K562 (cell line): ENCODE measurements at places on chromosomes 11 and 22. TPM values are rescaled to one million over a fixed set of nuclear protein-coding genes. Genes with fewer than 3 reads are reported as not detected.

GRCh38 chr11:35326266-35326879, 93.0 kb downstream of the SLC1A2 start:
- no peak for DNase-seq

GRCh38 chr11:38582151-38582550, 1984.1 kb upstream of the RAG2 start:
- DNase-seq = no peak

DNA sequence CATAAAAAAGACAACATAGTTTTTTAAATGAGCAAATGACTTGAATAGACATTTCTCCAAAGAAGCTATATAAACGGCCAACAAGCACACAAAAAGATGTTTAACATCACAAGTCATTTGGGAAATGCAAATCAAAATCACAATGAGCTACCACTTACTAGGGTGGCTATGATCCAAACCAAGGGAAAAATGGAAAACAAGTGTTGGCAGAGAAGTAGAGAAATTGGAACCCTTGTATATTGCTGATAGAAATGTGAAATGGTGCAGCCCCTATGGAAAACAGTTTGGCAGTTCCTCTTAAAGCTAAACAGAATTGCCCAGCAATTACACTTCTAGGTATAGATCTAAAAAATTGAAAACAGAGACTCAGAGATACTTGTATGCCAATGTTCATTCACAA, 29.0 kb downstream of the PAMR1 start:
- DNase-seq = no peak

GRCh38 chr11:2789331-2789730, 89.5 kb upstream of the KCNQ1OT1 start:
- no peak for DNase-seq

DNA sequence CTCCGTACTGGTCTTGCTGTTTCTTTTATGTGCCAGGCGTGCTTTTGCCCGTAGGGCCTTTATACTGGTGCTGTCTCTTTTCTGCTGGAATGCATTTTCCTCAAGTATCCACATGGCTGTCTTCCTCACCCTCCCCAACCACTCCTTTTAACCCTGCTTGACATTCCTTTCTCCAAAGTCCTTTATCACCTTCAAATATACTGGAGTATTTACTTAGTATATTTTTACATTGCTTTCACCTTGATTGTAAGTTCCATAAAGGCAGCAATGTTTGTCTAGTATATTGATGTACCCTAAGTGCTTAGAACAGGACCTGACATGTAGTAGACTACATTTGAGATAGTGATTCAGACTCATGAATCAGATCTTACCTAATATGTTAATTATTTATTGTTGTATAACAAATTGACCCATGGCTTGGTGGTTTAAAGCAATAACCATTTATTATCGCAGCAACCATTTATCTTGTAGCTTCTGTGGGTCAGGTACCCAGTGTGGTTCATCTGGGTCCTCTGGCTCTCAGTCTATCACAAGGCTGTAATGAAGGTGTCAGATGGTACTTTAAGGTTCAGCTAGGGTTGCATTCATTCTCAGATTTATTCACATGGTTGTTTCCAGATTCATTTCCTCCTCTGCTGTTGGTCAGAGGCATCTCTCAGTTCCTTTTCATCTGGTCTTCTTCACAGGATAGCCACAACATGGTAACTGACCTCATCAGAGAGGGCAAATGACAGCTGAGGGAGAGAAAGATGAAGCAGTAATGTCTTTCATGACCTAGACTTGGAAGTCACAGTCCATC, 34.2 kb downstream of the DDX10 start:
- DNase-seq = no peak

- DNase-seq = no peak
Measured at GRCh38 chr22:23072911-23073491, 2.7 kb downstream of the GNAZ start.

- no peak for DNase-seq
Measured at GRCh38 chr22:45896153-45896951, 80.6 kb downstream of the WNT7B start.

DNA sequence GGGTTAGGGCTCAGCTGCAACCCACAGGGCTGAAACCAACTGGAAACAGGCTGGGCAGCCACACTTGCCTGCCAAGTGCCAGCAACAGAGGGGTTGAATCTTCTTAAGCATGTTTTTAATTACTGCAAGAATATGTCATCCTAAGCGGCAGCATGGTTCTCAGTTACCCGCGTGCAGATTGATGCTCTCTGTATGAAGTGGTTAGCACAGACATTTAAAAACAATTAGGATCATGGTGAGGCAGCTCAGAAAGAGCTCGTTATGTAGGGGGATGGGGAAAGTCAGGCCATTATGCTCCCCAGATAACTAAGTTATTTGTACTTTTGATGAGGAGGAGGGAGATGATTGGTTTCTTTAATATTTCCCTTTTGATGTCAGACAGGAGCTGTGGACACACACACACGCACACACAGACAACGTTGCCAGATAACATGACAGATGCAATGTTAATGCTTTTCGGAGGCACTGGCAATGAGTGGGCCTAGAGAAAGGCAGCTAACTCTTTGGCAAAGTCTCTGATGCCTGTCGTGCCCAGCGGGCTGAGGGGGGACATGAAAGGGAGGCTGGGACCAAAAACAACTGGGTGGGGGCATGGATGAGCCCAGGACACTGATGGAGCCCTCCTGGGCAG, 389.7 kb downstream of the NXPE2 start:
- DNase-seq = no peak

DNA sequence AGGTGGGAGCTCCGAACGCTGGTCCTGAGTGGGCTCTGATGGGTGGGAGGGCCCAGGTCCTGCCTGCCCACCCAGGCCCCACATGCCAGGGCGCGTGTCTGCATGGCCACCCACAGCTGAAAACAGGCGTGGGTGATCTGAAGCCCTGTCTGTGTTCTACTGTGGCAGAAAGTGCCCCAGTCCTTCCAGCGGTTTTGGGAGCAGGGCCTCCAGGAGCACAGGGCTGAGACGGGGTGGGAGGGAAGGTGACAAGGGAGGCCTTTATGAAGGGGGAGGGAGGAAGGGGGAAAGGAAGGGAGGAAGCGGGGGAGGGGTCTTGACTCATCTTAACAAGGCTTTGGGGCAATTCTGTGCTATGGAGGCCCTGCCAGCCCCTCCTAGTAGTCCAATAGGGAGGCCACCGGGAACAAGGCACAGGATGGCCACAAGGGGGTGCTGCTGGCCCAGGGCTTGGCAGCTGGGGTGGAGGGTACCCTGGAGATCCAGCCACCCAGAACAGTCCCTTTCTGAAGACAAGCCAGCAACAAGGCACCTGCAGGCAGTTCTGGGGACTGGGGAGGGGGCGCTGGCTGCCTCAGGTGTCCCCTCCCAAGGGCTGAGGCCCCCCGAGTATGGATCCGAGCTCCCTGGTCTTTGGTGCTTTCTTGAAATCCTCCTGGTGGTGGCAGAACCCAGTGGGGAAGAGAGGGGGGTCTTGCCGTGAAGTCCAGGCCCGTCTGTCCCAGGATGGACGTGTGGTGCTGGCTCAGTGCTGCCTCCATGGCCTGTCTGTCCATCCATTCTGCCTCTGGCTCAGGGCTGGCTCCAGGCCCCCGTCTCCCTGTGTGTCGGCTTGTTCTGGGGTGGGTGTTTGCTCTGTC, 6.3 kb upstream of the FADS3 start:
- DNase-seq = peak; percentile 79

DNA sequence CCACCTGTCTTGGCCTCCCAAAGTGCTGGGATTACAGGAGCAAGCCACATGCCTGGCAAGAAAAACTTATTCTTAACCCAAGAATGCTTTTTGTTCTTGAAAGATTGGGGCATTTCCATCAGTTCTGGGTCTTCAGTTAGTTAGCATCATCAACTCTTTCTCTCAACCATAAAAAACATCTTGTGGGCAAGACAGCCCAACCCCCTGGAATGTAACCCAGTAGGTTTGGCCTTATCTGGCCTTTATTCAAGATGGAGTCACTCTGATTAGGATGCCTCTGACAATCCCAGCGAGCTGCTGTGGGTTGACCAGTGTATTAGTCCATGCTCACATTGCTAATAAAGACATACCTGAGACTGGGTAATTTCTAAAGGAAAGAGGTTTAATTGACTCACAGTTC, 9.2 kb upstream of the TPCN2 start:
- DNase-seq = no peak

DNA sequence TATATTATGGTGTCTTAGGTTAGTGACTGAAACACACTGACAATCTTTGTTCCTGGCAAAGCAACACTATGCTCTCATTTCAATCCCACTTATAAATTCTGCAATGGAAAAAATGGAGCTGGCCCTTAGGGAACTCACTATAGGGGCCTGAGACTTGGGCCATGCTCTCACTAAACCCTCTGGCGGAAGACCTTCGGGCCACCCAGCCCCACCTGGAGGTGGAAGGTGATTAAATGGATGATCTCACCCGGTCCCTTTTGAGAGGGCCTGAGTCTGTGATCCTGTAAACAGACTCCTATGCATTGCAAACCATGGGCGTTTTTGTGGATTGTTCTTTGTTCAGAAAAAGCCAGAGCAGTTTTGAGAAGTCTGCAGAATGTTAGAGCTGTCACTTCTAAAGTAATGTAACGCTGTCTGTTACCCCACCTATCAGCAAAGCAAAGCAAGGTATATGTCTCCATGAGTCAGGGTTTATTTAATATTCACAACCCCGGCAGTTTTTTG, 17.0 kb upstream of the CDON start:
- no peak for DNase-seq

GRCh38 chr11:60018058-60018457, 1.1 kb downstream of the OOSP4B start:
- DNase-seq = no peak

- DNase-seq = no peak
Measured at GRCh38 chr11:17229481-17230152, 21.8 kb upstream of the PIK3C2A start.

DNA sequence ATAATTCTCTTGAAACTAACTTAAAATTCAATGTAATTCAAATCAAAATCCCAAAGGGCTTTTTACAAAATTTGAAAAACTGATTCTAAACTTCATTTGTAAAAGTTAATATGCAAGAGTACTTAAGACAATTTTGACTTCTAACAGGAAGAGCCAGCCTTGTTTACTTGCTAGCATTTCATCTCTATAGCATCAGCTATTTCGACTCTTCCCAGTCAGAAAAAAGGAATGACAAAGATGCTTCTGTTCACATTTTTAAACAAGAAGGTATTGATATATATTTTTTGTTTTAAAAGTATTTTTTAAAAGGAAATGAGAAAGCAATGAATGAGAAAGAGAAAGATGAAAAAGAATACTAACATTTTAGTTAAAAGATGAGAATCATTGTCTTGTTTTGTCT, 16.4 kb downstream of the SLN start:
- DNase-seq = no peak

DNA sequence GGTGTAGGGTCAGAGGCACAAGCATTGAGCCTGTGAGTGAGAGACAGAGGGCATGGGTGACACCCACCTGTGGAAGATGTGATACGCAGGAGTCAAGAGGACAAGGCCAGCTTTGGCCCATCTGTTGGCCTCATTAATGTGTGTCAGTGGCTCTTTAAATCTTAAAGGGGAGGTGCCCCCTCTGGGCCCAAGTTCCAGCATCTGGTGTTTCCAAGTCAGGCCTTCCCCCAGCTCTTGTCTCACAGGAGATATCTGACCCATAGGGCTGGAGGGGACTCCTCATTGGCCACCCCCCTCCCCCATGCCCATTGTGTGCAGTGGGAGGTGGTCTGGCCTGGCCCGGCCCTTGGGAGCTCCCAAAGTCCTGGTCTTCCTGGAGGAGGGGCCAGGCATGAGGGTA, 8.9 kb downstream of the KCNK7 start:
- DNase-seq = no peak

GRCh38 chr22:29202212-29203192, 3.2 kb upstream of the EMID1 start:
- DNase-seq = peak; percentile 79

- no peak for DNase-seq
Measured at GRCh38 chr22:24592058-24592850, 619 bp downstream of the LRRC75B start.

- DNase-seq = no peak
Measured at GRCh38 chr11:41713030-41713429, 253.6 kb upstream of the LRRC4C start.

DNA sequence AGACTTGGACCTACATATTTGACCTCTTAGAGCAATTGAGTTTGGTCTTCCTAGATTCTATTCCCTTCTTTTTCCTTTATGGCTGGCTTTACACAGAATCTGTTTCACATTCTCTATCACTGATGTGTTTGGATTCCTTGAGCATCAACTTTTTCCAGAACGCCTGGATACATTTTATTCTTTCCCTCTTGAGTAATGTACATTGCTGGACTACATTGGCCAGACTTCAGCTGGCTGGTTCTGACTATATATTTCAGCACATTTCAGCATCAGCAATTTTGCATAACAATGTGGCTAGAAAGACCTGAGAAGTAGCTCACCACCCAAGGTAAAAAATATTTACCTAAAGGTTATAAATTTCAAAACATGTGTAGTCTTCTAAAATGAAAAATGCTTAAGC, 2198.2 kb upstream of the RAG2 start:
- DNase-seq = no peak

GRCh38 chr11:69376155-69377028, 82.4 kb downstream of the MYEOV start:
- DNase-seq = no peak

- DNase-seq = peak; percentile 27
Measured at GRCh38 chr22:31488988-31489617, 539 bp downstream of the EIF4ENIF1 start.

- DNase-seq = no peak
Measured at GRCh38 chr11:107648242-107648641, 57.3 kb downstream of the ELMOD1 start.

- DNase-seq = no peak
Measured at GRCh38 chr11:124834526-124835180, 30.6 kb upstream of the ROBO3 start.

- no peak for DNase-seq
Measured at GRCh38 chr11:128467610-128468041, 119.7 kb downstream of the ETS1 start.

GRCh38 chr11:2294926-2295290, 6.8 kb downstream of the C11orf21 start:
- no peak for DNase-seq

- no peak for DNase-seq
Measured at GRCh38 chr11:71200172-71200716, 52.1 kb downstream of the SHANK2 start.

- no peak for DNase-seq
Measured at GRCh38 chr22:46915950-46916730, 153.7 kb downstream of the TBC1D22A start.

DNA sequence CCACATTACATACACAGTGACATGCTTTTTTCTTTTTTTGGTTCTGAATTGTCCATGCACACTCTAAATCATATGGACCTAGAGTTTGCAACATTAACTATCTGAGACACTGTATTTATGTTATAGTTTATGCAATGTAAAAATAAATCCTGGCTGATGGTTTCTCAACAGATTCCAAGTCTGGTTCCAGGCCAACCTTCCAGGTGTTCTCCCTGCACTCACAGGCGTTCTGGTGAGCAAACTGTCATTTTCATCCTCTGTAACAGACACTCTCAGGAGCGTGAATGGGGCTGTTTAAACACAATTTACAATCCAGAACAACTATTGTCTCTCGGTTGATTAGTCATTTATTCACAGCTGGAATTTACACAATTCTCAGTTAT, 36.5 kb upstream of the ANKK1 start:
- DNase-seq = no peak

GRCh38 chr11:80955588-80955987, 1514.8 kb upstream of the TENM4 start:
- DNase-seq = no peak

Gene CAPN5
- polyA plus RNA-seq = 0.05 and 0.12 TPM in 2 replicates

Gene HEPHL1
- 0.01 TPM in 1 of 2 replicates, not detected in the other for polyA plus RNA-seq

Gene FGF19
- not detected in 2 replicates for polyA plus RNA-seq

Gene FAM180B
- 0.05 TPM in 1 of 2 replicates, not detected in the other for polyA plus RNA-seq

Gene PATE2
- 0.05 TPM in 1 of 2 replicates, not detected in the other for polyA plus RNA-seq

Gene C11orf65
- 1.4 and 2.1 TPM in 2 replicates for polyA plus RNA-seq

Gene JAML
- polyA plus RNA-seq = 0.32 TPM in 1 of 2 replicates, not detected in the other
